ENCODE measurements at places on chromosomes 5 and 9.
A peak's percentile ranks its signal among the peaks of the same experiment; 100 is the strongest.

DNA sequence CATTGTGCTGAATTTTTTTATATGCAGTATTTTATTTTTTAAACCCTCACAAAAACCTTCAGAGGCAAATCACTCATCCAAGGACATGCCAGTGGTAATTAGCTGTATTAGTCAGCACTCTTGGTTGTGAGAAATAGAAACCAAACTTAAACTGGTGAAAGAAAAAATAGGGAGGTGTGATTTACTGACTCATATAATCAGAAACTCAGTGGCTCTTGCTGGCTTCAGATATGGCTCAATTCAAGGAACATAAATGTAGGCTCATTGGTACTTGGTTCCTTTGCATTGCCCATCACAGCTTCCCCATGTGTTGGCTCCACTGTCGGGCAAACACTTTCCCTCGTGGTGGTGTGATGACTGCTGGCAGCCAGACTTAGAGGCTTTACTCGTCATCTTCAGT lies 497.2 kb downstream of the MAT2B start:
- no peak for DNase-seq

DNA sequence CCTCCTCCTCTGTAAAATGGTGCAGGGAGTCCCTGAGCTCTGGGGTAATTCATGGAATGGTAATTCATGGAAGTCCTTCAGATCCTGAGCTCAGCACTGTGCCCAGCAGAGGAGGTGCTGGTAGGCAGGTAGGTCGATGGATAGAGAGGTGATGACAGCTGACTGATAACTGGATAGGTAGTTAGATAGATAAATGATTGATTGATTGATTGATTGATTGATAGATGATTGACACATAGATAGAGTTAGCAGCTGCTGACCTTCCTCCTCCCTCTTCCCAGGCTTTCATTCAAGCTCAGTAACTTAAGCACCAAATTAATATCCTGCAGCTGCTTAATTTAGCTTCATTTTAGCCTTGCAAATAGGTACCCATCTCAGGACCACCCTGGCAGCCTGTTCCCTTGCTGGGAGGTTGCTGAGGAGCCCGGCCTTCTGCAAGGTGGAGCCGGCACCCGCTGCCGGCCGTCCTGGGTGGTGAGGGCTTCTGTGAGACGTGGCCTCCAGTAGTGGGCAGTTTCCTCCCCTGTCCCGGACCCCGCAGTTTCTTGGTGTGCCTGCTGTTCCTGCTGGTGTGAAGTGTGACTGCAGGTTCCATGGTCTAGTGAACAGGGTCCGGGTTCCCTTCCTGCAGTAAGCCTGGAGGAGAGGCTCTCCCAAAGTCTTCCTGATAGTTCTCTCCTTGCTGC lies 13.4 kb downstream of the OLFM1 start:
- DNase-seq: no peak

GRCh38 chr5:159353661-159354252 lies 23.5 kb upstream of the IL12B start:
- no peak for DNase-seq

GRCh38 chr9:89514337-89514736 lies 16.4 kb upstream of the SEMA4D start:
- no peak for DNase-seq

- DNase-seq: no peak
These were observed 24.8 kb upstream of the ALDH1A1 start for GRCh38 chr9:72977670-72978069.

DNA sequence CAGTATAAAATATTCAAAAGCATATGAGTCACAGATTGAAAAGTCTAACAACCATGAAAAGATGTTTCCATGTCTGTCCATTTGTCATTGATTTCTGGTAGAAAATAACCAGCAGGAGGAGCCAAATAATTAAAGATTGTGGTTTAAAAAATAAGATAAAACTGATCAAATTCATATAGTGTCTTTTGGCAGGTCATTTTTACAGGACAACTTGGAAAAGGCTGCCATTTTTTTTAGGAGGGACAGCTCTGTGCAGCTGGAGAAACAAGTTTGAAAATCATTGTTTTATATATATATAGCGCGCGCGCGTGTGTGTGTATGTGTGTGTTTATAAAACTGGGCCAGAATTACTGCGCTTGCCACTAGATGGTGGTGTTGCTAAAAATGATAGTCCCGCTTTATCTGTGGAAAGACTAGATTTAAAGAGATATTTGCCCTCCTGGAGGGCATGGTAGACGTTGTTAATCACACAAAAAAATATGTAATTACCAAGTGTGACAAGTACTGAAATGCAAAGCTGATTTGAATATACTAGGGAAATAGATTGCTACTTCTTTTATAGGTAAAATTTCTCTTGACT lies 1.3 kb upstream of the TRMO start:
- peak; percentile 63 for DNase-seq

DNA sequence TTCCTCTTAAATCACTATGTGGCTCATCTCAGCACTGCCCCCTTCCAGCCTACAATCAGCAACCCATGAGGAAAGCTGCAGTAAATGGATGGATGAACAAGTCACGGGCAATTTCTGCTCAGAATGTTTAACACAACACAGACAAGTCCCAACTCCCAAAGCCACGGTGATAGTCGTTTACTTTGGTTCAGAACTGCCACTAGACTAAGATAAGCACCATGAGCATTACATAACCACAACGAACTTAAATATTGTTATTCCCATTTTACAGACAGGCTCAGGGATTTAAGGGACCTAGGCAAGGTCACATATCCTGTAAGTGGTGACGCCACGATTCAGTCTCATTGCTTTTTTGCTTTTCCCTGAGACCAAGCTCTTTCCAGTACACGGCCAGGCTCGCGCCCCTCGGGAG lies 2.0 kb upstream of the SMIM27 start:
- DNase-seq: no peak

- DNase-seq: no peak
These were observed 597.3 kb downstream of the TLE1 start for GRCh38 chr9:81092057-81092456.

DNA sequence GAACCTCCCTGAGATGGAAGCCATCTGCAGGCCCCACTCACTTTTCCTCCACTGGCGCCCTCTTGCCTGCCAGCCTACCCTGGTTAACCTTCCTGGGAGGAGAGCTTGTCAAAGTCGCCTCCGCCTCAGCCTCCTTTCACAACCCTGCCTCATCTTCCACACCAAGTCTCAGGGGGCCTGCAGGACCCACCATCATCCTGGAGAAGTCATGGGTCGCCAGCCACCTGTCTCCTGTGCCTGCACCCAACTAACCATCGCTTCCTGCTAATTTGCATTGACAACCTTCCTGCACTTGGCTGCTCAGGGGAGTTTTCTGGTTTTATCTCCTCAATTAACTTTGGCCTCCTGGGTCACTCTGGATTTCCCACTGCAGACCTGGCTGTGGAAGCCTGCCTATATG lies 52.8 kb upstream of the GRHPR start:
- no peak for DNase-seq

- no peak for DNase-seq
These were observed 3.1 kb downstream of the GCNT1 start for GRCh38 chr9:76462126-76462525.

DNA sequence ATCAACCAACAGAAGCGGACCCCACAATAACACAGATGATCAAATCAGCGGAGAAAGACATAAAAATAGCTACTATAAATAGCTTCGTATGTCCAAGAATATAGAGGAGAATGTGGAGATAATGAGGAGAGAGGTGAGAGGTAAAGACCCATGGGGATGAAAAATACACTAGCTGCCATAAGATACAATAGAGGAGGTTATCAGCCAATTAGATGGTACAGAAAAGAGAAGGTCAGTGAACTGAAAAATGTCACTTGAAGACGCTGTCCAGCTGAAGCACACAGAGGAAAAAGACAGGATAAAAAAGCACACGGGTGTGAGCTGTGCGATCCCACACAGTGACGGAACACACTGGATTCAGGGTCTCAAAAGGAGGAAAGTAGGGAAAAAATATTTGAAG lies 73.4 kb downstream of the OLFM1 start:
- no peak for DNase-seq

- no peak for DNase-seq
These were observed 266.6 kb upstream of the GAS1 start for GRCh38 chr9:87213948-87214347.

- peak; percentile 53 for DNase-seq
These were observed 467 bp upstream of the PHF19 start for GRCh38 chr9:120877276-120878034.

- DNase-seq: no peak
These were observed 16.2 kb upstream of the FSD1L start for GRCh38 chr9:105431424-105432246.

- DNase-seq: no peak
These were observed 48.2 kb downstream of the HMHB1 start for GRCh38 chr5:143860211-143860610.

DNA sequence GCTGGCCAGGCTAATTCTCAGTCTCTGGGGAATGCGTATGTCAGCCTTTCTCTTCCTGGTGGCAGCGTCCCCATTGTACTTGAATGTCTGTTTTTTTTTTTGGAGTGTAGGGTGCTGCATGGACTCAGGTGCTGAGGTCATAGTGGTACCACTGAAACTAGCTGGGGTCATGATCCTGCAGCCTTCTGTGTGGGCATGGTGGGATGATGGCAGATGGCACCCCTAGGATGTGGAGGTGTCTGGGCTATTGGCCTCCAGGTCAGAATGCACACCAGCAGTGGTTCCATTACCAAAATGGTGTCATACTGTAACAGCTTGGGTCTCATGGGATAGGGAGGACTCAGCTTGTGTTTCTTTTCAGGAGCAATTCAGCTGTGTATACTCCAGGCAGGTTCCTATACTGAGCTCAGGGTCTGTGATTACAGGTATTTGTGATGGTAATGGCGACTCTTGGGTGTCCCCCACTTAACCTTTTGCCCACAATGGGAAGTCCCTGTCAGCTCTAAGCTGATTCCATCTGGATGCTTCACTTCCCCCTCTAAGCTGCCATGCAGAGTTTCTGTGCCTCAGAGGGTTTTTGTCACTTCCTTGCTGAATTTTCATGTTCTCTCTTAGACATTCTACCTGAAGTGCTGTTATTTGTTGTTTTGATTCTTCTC lies 17.9 kb downstream of the HSD17B4 start:
- DNase-seq: no peak

DNA sequence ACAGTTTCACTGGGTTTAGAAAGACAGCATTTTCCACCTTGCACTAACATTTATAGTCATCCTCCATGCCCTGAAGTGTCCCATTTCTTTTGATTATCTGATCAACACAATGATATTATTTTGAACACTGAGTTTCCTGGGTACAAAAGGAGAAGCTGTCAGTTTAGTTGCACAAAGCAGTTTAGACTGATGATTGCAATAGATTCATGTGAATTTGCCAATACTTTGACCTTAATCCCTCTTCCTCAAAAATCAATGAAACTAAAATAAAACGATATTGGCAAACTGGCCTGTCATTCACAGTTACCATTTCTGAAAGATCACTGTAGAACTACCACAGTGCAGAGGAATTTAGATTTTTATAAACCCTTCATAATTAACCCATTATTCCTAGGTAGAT lies 34.2 kb upstream of the RASGRF2 start:
- DNase-seq: no peak
